Activated CD4-positive, alpha-beta T cell treated with anti-CD3 and anti-CD28 coated beads for 36 hours (primary cell): ENCODE measurements at places on chromosomes 3 and 15.

DNA sequence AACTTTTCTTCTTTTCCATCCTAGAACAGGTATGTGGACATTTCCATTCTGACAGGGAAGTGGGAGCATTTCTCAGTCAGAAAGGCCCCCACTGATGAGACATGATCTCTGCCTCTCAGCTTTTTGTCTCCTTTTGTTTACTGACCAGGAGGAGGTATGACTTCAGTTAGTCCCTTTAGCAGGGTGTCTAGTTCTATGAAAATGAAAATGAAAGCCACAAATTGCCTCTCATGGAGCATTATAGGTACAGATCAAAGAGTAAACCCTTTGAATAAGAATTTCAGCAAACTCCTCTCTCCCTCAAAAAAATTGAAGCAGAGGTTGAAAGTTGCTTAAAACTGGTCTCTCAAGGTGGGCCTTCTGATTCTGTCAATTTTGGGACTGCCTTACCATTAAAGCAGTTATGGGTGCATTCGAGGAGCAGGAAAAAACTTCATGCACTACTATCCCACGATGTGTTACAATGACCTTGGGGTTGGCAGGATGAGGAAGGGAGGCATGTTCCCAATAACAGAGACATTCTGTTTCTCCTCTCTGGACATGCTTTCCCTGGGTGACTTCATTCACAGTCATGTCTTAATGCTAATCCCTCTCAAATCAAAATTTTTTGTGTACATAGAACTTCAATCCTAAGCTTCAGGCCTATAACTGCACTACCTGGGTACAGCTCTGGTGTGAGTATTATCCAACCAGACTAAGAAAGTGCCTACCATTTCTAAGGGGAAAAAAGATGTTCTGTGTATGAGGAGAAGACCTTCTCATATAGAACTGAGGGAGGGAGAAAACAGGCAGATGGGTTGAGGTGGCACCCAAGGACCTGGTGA is 50.6 kb upstream of the TBC1D23 start:
- H3K4me3 ChIP-seq, result no peak overlapping the region
- no peaks in the 10 kb centered on the region for H3K36me3 ChIP-seq
- H3K27ac ChIP-seq, result peak overlapping the region; percentile 44
- no peaks in the 10 kb centered on the region for H3K27me3 ChIP-seq

DNA sequence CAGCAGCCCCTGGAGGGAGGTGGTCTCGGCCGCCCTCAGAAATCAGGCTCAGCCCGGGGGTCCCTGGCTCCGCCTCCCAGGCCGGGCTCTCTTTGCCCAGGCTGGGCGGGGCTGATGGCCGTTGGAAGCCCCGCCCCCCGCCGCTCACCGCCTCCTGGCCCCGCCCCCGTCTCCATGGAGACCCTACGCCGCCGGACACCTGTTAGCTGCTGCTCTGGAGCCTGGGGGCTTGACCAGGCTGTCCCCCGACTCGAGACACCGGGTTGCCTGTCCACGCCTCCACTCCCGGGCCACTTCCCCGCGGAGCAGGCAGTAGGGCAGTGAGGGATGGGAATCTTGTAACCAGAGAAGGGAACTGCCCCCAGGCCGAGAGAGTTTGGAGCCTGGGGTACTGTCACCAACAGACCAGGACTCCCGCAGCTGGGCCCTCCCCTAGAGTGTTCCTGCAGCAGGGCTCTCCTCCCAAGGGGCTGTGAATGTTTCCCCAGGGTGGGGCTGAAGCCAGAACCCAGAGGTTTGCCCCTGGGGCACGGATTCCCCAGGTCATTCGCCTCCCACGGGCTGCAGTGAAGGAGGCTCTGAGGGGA is 27.8 kb upstream of the RPL32 start:
- no peaks in the 10 kb centered on the region for H3K36me3 ChIP-seq
- peaks cover 8% of the 10 kb centered on the region for H3K27me3 ChIP-seq
- H3K27ac ChIP-seq, result no peak overlapping the region
- peaks cover 9% of the 10 kb centered on the region for H3K4me1 ChIP-seq

- H3K4me3 ChIP-seq, result no peak overlapping the region
- H3K36me3 ChIP-seq, result no peaks in the 10 kb centered on the region
- peaks cover 5% of the 10 kb centered on the region for H3K27me3 ChIP-seq
- no peak for DNase-seq
- no peak overlapping the region for H3K27ac ChIP-seq
Measured at GRCh38 chr3:131403216-131403895, 21.8 kb downstream of the NUDT16 start.

- DNase-seq, result peak; percentile 74
- peaks cover 10% of the 10 kb centered on the region for H3K27me3 ChIP-seq
- no peaks in the 10 kb centered on the region for H3K4me1 ChIP-seq
- H3K27ac ChIP-seq, result no peak overlapping the region
- no peaks in the 10 kb centered on the region for H3K36me3 ChIP-seq
Measured at GRCh38 chr15:35751413-35752133, 205.6 kb upstream of the DPH6 start.

DNA sequence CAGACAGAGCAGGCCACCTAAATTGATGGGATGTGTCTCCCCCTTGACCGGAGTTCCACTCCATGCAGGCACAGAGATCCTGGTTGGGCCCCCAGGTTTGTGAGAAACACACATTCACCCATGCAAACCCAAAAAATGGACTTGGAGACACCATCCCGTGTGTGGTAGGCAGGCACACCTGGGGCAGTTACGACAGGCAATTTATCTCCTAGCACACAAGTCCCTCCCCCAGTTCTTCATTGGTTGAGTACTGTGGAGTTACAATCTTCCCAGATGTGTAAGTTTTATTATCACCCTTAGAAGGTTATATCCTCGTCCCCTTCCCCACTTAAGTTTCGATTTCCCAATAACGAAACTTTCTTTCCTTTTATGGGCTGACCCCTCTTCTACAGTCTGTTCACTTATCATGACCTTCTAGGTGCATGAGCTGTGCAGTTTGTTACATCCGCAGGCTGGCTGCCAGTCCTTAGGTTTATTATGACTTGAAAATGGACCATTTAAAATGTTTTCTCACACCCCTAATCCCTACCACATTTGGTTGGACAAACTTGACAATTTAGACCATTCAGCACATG is 27.3 kb downstream of the ARL8B start:
- DNase-seq, result no peak
- H3K4me1 ChIP-seq, result peaks cover 42% of the 10 kb centered on the region
- H3K27ac ChIP-seq, result no peak overlapping the region
- H3K4me3 ChIP-seq, result no peak overlapping the region

GRCh38 chr3:56747150-56747549 is 54.6 kb downstream of the ARHGEF3 start:
- H3K27ac ChIP-seq, result no peak overlapping the region
- H3K27me3 ChIP-seq, result no peaks in the 10 kb centered on the region
- peaks cover 63% of the 10 kb centered on the region for H3K36me3 ChIP-seq
- peaks cover 12% of the 10 kb centered on the region for H3K4me1 ChIP-seq

DNA sequence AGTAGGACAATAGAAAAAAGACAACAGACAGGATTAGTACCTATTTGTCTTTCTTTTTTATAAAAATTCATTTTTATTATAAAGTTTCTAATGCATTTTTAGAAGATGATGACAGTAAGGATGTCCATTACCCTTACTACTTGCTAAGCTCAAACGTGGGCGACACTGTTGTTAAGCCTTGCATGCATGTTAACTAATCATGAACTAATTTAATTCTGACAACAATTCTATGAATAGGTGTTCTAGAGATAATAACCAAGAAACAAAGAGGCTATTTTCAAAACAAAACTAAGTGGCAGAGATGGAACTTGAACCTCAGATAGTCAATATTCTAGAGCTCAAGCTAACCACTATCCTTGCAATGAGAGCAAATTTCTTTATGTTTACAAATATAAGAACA is 247.9 kb downstream of the GBE1 start:
- H3K27me3 ChIP-seq, result no peaks in the 10 kb centered on the region
- no peaks in the 10 kb centered on the region for H3K36me3 ChIP-seq
- no peak overlapping the region for H3K27ac ChIP-seq
- no peaks in the 10 kb centered on the region for H3K4me1 ChIP-seq

DNA sequence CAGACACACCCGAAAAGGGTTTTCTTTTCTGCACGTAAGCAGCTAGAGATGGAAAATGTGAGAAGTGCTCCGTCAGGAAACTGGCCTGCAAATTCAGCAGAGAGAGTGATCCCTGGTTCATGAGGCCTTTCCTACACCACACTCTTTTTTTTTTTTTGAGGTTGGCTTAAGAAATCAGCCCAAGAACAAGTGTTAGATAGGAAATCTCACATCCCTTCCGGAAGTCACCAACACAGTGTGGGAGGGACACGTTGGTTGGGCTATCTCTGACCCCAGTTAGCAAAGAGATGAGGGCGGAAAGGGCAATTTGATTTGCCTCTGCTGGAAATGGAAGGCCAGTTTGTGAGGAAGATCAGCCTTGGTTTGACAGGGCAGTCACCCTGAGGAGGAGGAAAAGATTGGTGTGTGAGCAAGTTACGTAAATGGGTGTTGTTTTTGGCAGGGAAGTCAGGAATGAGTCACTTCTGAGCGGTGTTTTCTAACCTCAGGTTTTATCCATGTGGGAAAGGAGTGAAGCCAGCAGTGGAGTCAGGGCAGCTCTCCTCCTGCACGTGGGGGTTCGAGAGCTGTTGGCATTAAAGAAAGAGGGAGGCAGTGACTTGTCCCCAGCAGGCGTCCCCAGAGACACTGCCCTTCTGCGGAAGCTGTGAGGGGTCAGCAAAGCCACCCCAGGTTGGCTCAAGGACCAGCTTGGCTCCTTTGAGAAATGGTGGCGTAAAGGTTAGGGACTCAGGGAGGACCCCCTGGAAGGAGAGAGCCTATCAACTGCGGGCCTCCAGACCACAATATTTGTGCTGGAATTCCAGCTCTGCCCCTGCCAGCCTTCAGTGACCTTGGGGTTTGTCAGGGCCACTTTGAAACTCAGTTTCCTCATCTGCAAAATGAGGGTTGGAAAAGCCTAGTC is 237.6 kb upstream of the BHLHE40 start:
- H3K27ac ChIP-seq, result peak overlapping the region; percentile 89
- no peaks in the 10 kb centered on the region for H3K27me3 ChIP-seq
- H3K36me3 ChIP-seq, result peaks cover 48% of the 10 kb centered on the region
- peak; percentile 44 for DNase-seq
- H3K4me3 ChIP-seq, result no peak overlapping the region
- H3K4me1 ChIP-seq, result peaks cover 50% of the 10 kb centered on the region

- peaks cover under 1% of the 10 kb centered on the region for H3K4me1 ChIP-seq
- H3K27ac ChIP-seq, result peak overlapping the region; percentile 39
- no peak overlapping the region for H3K4me3 ChIP-seq
- DNase-seq, result no peak
- peaks cover 74% of the 10 kb centered on the region for H3K36me3 ChIP-seq
Measured at GRCh38 chr3:138547342-138547975, 46.6 kb downstream of the CEP70 start.

- no peak overlapping the region for H3K4me3 ChIP-seq
- no peak for DNase-seq
- no peaks in the 10 kb centered on the region for H3K27me3 ChIP-seq
- H3K4me1 ChIP-seq, result peaks cover 50% of the 10 kb centered on the region
Measured at GRCh38 chr3:186879781-186880180, 37.3 kb downstream of the ADIPOQ start.

DNA sequence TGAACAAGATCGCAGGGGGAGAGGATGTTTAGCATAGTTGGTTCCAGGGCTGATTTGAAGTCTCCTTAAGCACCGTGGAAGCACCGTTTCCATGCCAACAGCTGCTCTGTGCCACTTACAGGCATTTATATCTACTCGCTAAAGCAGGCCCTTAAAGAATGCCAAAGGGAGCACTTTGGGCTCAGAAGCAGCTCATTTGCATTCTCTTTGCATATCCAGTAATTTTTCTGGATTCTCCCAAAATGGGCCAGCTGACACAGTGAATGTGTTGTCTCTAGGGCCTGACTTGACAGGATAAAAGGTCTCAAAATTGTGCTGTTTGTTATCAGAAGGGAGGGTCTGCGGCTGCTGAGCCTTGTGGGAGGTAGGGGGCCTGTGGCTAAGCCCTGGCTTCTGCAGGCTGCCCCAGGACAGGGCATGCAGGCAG is 138.6 kb downstream of the FBLN2 start:
- H3K4me3 ChIP-seq, result no peak overlapping the region
- no peak overlapping the region for H3K27ac ChIP-seq
- no peaks in the 10 kb centered on the region for H3K4me1 ChIP-seq
- DNase-seq, result no peak
- no peaks in the 10 kb centered on the region for H3K27me3 ChIP-seq

DNA sequence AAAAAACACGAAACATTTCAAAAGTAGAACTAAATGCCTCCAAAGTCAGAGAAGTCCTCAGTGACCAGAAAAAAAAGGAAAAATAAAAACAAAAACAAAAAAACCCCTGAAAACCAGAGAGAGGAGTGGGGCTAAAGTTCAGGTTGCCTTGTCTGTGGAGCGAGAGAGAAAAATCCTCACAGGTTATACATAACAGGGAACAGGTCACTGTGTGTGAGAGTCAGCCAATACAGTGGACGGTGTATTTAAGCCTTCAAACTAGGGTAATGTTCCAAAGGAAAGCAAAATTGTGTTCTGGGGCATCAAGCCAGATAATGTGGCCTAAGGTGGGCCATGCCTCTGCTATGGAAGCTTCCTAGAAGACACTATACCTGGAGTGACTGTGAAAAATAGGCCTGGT is 216.1 kb upstream of the SUCLG2 start:
- H3K4me1 ChIP-seq, result no peaks in the 10 kb centered on the region
- no peak for DNase-seq
- H3K4me3 ChIP-seq, result no peak overlapping the region
- H3K36me3 ChIP-seq, result no peaks in the 10 kb centered on the region
- no peak overlapping the region for H3K27ac ChIP-seq

DNA sequence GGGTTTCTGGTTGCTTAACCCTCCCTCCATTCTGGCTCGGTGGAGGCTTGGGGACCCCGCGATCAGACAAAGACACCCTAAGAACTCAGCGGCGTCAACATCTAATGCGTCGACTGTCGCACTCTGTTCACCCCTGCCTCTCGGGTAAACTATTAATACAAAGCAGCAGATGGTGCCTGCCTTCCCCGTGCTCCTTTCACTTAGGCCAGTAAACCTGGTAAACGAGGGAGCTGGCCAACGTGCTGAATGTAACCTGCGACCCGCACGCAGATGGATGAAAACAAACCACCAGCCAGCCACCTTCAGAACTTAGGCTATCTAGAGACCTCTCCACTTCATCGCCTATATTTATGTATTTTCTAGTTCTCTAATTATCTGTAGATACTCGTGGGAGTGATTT is 848 bp upstream of the CADPS start:
- peak; percentile 25 for DNase-seq
- no peak overlapping the region for H3K27ac ChIP-seq
- H3K4me1 ChIP-seq, result no peaks in the 10 kb centered on the region
- no peaks in the 10 kb centered on the region for H3K36me3 ChIP-seq
- no peak overlapping the region for H3K4me3 ChIP-seq
- peaks cover 41% of the 10 kb centered on the region for H3K27me3 ChIP-seq
